ENCODE measurements at places on chromosomes 3 and 15.
A peak's percentile ranks its signal among the peaks of the same experiment; 100 is the strongest.

GRCh38 chr15:80854104-80854503 lies 74.9 kb downstream of the CEMIP start:
- DNase-seq = no peak

DNA sequence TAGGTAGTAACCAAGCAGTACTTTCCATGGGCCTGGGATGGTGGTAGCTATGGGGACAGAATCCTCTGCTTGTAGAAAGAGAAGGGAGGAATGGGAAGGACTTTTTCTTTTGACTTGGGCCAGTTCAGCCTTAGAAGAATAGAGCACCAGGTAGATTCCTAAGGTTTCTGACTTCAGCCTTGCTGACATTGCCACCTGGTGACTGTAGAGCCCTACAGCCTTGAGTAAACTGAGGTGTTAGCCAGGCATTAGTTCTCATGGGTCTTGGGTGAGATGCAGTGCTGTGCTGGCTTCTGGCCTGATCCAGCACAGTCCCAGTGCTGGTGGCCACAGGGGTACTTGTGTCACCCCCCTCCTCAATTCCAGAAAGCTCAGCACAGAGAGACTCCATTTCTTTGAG lies 171.1 kb downstream of the ZBBX start:
- DNase-seq = no peak

DNA sequence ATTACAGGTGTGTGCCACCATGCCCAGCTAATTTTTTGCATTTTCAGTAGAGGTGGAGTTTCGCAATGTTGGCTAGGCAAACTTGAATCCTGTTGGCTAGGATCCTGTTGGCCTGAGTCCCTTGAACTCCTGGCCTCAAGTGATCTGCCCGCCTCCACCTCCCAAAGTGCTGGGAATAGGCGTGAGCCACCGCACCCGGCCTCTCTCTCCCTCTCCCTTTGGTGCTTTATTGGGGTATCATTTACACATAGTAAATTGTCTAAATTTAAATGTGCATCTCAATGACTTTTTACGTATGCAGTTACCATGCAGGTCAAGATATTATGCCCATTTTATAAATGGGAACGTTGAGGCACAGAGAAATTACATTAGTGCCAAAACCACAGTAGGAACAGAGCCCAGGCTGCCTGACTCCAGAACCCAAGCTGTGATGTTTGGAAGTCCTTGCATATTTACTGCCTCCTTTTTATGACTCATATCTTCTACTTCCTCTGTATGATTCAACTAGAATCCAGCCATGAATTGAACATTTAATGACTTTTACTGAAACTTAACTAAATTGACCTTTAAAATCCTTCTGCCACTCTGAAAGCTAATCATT lies 34.0 kb upstream of the RPP14 start:
- no peak for DNase-seq

DNA sequence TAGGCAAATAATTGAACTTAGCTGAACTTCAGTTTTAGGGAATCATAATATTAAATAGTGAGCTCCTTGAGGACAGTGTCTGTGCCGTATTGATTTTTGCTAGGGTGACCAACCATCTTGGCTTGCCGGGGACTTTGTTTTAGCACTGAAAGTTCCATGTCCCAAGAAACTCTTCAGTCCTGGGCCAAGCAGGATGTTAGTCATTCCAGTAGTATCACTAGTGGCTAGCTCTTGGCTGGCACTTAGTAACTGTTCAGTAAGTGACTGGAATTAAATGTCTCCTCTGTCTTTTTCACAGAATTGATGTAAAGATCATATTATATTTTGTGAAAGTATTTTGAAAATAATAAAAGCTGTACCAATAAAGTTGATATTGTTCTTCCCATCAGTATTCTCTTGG lies 42.3 kb downstream of the RSRC1 start:
- DNase-seq = no peak

DNA sequence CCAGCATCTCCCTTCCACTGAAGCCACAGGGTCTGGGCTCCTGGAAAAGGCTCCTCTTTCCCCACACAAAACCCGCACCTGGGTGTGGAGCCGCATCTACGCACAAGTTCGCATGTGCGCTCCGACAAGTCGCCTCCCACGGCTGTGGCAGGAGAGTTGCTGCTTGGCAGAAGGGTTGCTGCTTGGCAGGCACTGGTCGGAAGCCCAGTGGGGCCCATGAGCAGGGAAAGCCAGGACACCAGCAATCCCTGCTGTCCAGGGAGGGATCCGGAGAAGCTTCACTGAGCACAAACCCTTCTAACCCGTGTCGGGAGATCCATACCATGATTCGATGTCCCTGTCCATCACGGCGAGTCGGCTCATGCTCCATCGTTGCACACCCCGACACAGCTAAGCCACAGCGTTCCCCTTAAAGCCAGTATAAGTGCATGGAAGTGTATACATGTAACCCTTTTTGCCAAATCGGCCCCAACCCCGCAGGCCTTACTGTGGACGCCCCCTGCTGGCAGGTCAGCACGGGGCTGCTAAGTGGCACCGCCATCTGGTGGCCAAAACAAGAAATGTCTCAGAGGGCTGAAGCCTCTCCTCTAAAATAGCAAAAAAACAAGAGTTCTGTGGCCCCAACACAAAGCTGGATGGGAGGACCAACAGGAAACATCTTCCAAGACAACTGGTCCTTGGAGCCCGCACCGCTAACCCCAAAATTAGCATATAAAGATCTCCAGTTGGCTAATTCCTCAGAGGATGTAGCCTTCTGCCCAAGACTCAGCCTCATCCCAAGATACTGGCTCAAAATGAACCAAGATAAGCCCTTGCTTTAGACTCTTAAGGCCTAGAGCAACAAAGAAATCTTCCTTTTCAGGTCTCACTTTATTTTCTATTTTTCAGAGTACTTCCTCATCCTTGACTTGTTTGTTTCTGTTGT lies 8.3 kb downstream of the ANKRD63 start:
- peak; percentile 83 for DNase-seq

DNA sequence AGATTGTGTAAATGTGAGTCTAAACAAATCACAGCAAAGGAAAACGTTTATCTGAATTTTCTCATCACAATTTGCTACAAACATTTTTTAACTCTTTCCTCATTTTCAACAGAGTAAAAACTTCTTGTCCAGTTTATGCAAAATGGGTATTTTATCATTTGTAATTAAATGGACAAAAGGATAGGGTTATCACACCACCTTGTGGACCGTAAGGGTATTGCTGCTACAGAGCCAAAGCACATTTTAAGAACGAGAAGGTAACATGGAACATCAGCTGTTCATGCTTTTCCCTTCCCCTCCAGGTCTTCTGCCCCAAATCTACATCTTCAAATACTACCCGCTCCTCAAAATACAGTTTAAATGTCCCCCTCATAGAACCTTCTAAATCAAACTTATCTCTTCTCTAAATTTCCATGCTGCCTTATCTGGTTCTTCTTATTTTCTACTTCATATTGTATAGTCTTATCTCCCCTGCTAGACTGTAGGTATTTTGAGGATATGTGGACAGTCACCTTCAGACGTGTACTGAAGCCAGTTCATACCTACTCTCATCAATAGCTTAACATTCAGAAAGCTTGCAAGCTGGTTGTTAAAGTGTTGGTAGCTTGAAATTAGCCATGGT lies 12.8 kb upstream of the SETMAR start:
- DNase-seq = no peak

DNA sequence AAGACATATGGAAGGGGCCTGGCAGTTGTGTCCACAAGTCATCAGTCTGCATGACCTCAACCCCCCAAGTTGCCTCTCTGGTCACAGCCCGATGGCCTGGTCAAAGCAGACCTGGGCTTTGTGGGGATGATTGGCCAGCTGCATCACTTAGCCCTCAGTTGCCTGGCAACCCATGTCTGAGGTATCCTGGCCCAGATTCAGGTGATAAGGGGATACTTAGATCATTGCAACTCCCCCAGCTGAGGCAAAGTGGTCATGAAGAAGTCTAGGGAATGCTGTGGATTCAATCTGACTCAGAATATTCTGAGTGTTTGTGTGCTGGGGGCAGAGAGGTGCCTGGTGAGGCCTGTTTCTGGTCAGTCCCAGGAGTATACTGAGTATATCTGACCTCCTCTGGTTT lies 5.0 kb downstream of the GPR156 start:
- no peak for DNase-seq

DNA sequence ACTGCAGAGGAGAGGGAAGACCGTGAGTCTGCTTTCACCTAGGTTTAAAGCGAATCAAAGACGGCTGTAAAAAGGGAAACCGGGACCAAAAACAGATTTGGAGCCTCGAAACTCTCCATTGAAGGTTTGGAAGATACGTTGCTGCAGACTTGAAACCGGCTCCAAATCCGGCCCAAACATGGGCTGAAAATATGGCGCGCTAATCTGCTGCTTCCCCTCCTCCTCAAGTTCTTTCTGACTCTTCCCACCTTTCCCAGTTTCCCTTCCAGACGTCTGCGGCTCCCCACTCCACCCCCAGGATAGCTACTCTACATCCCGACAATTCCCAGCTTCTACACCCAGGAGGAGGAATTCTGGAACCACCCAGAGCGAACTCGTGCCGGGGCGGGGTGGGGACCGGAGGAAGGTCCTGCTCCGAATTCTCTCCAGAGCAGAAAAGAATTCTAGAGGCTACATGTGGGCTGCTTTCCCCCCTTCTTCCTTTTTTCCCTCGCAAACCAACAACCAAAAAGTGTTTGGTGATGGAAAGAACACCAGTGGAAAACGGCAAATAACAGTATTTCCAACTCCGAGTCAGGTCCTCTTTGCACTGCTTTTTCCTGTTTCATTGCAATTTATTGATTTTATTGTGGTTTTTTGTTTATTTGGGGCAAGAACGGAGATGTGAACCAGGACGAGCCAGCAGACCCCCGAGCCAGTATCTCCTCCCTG lies 8.5 kb downstream of the EOMES start:
- no peak for DNase-seq
